Vein endothelial cell (primary cell): ENCODE measurements at places on chromosomes 11 and 22. TPM values are rescaled to one million over a fixed set of nuclear protein-coding genes. Genes with fewer than 3 reads are reported as not detected.

Gene OR52A1
- total RNA-seq, result not detected in 2 replicates

Gene PHETA2
- total RNA-seq, result 14.6 and 24.2 TPM in 2 replicates

Gene TXNRD2
- total RNA-seq, result 67.8 and 124 TPM in 2 replicates

Gene GGT5
- 21.3 and 33.0 TPM in 2 replicates for total RNA-seq

Gene LBHD1
- total RNA-seq, result 4.2 TPM in 2 replicates

Gene RAB30
- 18.2 and 18.3 TPM in 2 replicates for total RNA-seq

Gene RPL3
- total RNA-seq, result 2,343 and 3,208 TPM in 2 replicates

Gene BATF2
- 0.38 and 0.98 TPM in 2 replicates for total RNA-seq

Gene TH
- total RNA-seq, result under 0.01 TPM in 1 of 2 replicates, not detected in the other

Gene OTOG
- total RNA-seq, result not detected in 2 replicates

Gene ZNF280B
- 1.5 and 1.6 TPM in 2 replicates for total RNA-seq

Gene MFRP
- under 0.01 TPM in 2 replicates for total RNA-seq

Gene C22orf42
- not detected in 2 replicates for total RNA-seq
